ENCODE measurements at places on chromosomes 13 and 19. TPM values are rescaled to one million over a fixed set of nuclear protein-coding genes. Genes with fewer than 3 reads are reported as not detected.
A peak's percentile ranks its signal among the peaks of the same experiment; 100 is the strongest.

Gene ZNF681
- 2.7 TPM for total RNA-seq

Gene LILRA5
- total RNA-seq, result 0.22 TPM

Gene CASP14
- not detected for total RNA-seq

Gene KLF12
- 26.5 TPM for total RNA-seq

Gene YJU2
- 15.0 TPM for total RNA-seq

Gene COL5A3
- 42.0 TPM for total RNA-seq

DNA sequence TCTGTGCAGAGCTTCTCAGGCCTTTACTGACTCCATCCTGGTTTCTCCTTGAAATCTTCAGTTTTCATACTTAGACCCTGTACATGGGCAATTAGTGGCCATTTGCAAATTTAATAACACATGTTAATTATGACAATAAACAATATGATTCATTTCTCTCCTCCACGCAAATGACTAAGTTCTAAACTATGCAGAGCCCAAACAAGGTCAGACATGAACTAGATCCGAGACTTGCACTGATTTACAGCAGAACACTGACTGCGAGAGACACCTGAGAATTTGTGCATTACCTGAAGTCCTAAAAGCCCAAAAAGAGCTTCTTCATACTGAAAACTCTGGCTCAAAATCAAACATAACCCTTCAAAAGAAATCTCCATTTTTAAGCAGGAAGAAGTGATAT, 521.8 kb downstream of the MYO16 start:
- peaks cover 18% of the 10 kb centered on the region for H3K4me1 ChIP-seq
- H3K4me3 ChIP-seq, result no peak overlapping the region
- no peaks in the 10 kb centered on the region for H3K27me3 ChIP-seq
- no peaks in the 10 kb centered on the region for H3K36me3 ChIP-seq
- H3K27ac ChIP-seq, result no peak overlapping the region

DNA sequence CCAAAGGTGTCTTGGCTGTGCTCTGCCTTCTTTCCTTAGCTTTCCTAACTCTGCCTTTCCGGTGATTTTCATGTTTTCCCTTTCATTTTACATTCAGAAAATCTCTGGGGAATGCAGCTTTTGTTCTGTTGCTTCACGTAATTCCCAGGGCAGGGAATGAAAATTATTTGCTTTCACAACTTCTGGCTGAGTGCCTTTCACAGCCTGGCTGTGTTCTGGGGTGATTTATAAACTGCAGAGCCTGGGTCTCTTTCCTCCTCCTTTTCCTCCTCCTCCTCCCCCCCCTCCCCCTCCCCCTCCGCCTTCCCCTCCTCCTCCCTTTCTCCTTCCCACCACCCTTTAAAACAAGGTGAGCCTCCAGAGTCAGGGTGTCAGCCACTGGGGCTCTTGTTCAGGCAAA, 84.3 kb downstream of the RNASEH2B start:
- DNase-seq, result peak; percentile 59
- no peaks in the 10 kb centered on the region for H3K36me3 ChIP-seq
- H3K4me1 ChIP-seq, result peaks cover 42% of the 10 kb centered on the region
- no peak overlapping the region for H3K4me3 ChIP-seq
- no peak overlapping the region for H3K27ac ChIP-seq
- no peaks in the 10 kb centered on the region for H3K27me3 ChIP-seq

GRCh38 chr19:44789943-44790483, 12.3 kb downstream of the CBLC start:
- DNase-seq, result peak; percentile 56
- peaks cover 5% of the 10 kb centered on the region for H3K4me1 ChIP-seq
- H3K27me3 ChIP-seq, result no peaks in the 10 kb centered on the region
- H3K36me3 ChIP-seq, result no peaks in the 10 kb centered on the region
- no peak overlapping the region for H3K4me3 ChIP-seq

DNA sequence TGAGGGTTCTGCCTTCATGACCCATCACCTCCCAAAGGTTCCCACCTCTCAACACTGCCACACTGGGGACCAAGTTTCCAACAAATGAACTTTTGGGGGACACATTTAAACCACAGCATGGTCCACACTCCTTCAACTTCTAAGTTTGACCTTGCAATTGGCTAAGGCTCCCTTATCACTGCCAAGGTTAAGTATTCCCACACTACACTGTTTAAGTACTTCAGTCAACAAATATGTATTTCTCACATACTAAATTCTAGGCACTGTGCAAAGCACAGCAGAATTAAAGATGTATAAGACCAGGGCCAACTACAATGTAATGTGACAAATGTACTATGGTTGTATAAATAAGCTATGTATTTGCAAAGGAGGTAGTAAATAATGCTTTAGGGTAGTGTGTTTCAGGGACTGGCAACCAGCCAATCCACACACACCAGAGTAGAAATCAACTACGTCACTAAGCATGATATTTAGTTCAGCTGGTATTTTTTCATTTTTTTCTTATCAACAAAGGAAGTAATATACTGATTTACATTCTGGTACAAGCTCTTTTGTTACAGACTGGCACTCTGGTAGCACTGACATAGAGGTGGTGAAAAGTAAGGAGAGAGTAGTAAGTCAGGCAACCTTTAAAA, 12.2 kb downstream of the NUFIP1 start:
- H3K4me3 ChIP-seq, result no peak overlapping the region
- no peaks in the 10 kb centered on the region for H3K27me3 ChIP-seq
- H3K4me1 ChIP-seq, result peaks cover 2% of the 10 kb centered on the region
- peaks cover 31% of the 10 kb centered on the region for H3K36me3 ChIP-seq
- no peak for DNase-seq

DNA sequence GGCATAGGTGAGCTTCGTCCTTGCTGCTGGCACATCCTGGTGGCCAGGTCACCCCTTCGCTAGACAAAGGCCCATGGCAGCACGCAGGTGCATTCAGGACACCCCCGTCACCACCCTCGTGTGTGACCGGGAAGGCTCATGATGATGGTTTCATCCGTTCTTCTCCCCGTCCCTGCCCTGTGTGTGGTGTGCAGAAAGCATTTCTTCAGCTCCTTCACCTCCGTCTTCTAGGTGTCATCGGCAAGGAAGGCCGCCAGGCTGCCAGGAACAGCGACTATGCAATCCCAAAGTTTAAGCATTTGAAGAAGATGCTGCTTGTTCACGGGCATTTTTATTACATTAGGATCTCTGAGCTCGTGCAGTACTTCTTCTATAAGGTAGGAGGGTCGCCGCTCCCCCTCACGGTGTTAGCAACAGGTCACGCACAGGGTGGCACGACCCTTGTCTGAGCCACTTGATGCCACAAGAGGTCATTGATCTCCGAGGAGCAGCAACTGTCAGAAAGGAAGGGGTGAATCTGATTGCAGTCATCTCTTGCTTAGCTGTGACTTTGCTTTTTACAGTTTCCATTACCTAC, 111.0 kb upstream of the MCF2L start:
- no peaks in the 10 kb centered on the region for H3K4me1 ChIP-seq
- peaks cover 53% of the 10 kb centered on the region for H3K36me3 ChIP-seq
- no peaks in the 10 kb centered on the region for H3K27me3 ChIP-seq
- no peak overlapping the region for H3K4me3 ChIP-seq
- no peak for DNase-seq

- peaks cover 13% of the 10 kb centered on the region for H3K27me3 ChIP-seq
- no peaks in the 10 kb centered on the region for H3K36me3 ChIP-seq
- no peak overlapping the region for H3K27ac ChIP-seq
- H3K4me1 ChIP-seq, result peaks cover 12% of the 10 kb centered on the region
These were observed 1.6 kb upstream of the SPINT2 start for GRCh38 chr19:38262585-38263268.

DNA sequence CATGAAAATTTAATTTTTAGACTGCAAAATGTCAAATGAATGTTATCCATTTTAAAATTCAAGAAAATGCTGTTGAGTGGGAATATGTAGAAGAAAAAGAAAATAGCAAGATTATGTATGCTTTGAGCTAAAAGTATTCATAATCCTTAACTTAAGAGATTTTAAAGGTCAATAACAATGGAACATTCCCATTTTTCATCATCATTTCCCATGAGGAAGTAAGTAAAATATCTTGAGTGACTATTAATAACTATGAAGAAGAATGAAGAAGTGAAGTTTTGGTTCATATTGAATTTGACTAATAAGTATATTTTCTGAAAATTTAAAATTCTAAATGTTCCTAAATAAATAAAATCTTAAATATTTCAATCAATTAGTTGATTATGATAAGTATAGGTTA, 273.4 kb downstream of the DACH1 start:
- H3K27me3 ChIP-seq, result no peaks in the 10 kb centered on the region
- no peak overlapping the region for H3K4me3 ChIP-seq
- no peak overlapping the region for H3K27ac ChIP-seq
- H3K4me1 ChIP-seq, result no peaks in the 10 kb centered on the region
- DNase-seq, result no peak

DNA sequence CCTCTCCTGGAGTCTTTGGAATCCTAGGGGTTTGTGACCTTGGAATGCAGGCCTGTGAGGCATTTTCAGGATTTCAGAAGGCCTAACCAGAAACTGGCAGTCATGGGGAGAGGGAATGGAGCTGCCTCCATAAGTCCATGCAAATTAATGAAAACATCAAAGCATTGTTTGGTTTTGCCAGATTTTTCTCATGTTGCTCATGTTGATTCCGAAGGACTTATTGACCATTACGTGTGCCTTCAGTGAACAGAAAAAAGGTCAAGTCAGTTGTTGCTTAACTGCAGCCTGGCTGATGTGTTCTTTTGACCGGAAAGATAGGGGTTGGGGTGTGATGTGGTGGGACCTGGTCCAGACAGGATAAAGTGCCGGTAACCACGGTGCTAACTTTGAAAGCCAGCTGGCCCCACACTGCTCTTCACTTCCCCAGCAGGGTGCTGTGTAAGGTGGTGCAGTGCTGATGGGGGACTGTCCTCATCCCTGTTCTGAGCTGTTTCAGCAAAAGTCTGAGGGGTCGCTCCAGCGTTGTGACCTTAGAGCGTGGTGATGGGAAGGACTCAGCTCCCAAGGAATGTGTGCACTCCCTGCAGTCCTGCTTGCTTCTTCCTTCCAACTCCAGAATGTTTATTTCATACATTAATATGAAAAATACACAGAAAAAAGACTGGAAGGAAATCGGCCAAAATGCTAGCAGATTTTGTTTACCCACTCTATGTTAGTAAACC, 3.5 kb downstream of the RNF113B start:
- no peak for DNase-seq
- H3K4me1 ChIP-seq, result peaks cover 28% of the 10 kb centered on the region
- no peak overlapping the region for H3K4me3 ChIP-seq
- H3K27me3 ChIP-seq, result no peaks in the 10 kb centered on the region

DNA sequence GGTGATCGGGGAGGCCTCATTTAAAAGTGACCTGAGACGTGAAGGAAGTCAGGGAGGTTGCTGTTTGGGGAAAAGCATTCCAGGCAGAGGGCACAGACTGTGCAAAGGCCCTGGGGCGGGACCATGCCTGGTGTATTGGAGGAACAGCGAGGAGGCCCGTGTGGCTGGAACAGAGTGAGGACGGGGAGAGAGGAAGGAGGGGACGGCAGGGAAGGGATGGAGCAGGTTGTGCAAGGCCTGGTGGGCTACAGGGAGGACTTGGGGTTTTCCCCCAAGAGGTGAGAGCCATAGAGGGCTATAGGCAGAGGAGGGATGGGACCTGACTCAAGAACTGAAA, 17.2 kb downstream of the PTPRS start:
- H3K4me3 ChIP-seq, result no peak overlapping the region
- DNase-seq, result no peak

- H3K27ac ChIP-seq, result no peak overlapping the region
- no peak overlapping the region for H3K4me3 ChIP-seq
- no peaks in the 10 kb centered on the region for H3K4me1 ChIP-seq
- peaks cover 12% of the 10 kb centered on the region for H3K36me3 ChIP-seq
- H3K27me3 ChIP-seq, result no peaks in the 10 kb centered on the region
- DNase-seq, result peak; percentile 45
These were observed 21.4 kb downstream of the NUFIP1 start for GRCh38 chr13:44967704-44968433.

DNA sequence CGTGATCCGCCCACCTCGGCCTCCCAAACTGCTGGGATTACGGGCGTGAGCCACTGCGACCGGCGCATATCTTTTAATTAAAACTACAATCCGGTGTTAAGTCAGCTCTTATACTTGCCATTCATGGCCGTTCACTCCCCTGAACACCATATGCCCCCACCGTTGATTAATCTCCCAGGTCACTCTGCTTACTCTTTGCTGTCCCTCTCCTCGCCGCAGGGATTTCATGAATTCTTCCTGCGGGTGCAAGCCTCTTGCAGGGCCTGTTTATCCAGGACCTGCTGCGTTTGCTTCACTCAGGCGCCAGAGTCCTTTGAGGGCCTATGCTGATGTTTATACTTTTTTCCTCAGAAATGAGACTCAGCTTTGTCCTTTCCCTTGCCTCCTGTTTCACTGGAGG, 996 bp downstream of the ERVV-2 start:
- no peaks in the 10 kb centered on the region for H3K36me3 ChIP-seq
- no peak overlapping the region for H3K4me3 ChIP-seq
- no peaks in the 10 kb centered on the region for H3K4me1 ChIP-seq

GRCh38 chr19:35641515-35642151, at the start of gene ETV2:
ETV2 (plus strand) TSS chr19:35641745; CDS start chr19:35642461, 716 bp downstream.
- DNase-seq, result peak; percentile 54
- no peak within 1 kb of the TSS for H3K4me3 ChIP-seq
- no peak within 1 kb of the TSS for H3K27ac ChIP-seq
- no peaks in the 10 kb centered on the region for H3K27me3 ChIP-seq

DNA sequence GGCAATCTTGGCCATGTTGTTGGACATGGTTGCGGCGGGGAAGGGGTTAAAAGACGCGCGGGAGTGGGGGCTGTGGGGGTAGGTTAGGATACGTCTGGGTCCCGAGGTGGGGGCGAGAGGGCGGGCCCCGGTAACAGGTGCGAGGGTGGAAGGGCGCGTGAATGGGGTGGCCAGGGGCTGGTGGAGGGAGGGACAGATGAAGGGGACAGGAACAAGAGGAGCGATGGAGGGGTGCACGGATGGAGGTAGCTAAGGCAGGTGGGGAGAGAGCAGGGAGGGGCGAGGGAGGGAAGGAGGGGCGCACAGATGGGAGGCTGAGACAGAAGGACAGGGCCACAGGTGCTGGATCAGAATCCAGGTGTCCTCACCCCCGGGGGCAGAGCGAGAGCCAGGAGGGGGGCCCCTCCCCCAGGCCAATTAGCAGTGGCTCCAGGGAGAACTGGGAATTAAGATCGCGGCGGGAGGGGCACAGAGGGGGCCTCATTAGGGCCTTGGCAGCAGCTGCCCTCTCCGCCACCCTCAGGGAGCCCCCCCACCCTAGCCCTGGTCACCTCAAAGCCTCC, 1.3 kb downstream of the GNG8 start:
- H3K27me3 ChIP-seq, result peaks cover 46% of the 10 kb centered on the region
- DNase-seq, result peak; percentile 25
- no peak overlapping the region for H3K4me3 ChIP-seq
- no peaks in the 10 kb centered on the region for H3K36me3 ChIP-seq
- no peak overlapping the region for H3K27ac ChIP-seq

GRCh38 chr13:36981156-36981743, 17.9 kb downstream of the ALG5 start:
- no peaks in the 10 kb centered on the region for H3K27me3 ChIP-seq
- H3K4me3 ChIP-seq, result no peak overlapping the region
- H3K4me1 ChIP-seq, result no peaks in the 10 kb centered on the region
- peaks cover 38% of the 10 kb centered on the region for H3K36me3 ChIP-seq
- peak; percentile 68 for DNase-seq

Measured in muscle of leg (tissue), 16 donors.